ENCODE measurements at places on chromosomes 6 and 20.

DNA sequence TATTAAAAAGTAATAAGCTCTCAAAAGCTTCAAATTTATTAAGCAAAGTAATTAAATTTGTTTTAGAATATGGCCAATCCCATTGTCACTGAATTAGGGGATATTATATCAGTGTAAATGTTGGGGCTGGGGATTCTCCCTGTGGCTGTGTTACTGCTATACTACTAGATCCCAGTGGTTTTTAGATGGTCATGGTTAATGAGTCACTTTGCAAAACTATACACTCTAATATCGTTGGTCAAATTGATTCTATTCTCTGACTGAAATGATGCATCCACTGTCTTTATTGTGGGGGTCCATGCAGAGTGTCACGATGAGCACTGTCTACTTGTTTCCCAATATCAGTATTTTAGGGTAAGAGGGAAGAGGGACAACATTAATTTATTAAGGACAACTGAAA lies 336.9 kb upstream of the PREP start:
- no peak for DNase-seq

GRCh38 chr6:161273752-161274487 lies at the start of gene AGPAT4:
Gene AGPAT4, minus strand, starts transcription at chr6:161274061. Its CDS starts 41,848 bp downstream, at chr6:161232213.
- DNase-seq = peak; percentile 59

DNA sequence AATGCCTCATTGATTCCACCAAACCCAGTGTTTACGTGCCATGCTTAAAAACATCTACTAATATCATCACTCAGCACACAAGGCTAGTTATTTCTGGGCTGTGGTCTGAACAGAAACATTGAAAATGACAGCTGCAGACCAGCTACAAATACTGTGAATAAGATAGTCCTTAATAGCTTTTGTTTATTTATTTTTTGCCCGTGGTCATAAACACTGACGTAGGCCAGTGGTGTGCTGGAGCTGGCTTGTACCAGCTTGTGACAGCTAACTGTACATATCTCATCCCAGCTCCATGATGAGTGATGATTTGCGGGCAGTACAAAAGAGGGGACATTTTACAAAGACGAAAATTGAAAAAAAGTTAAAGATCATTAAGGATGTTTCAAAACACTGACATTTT lies 1057.0 kb downstream of the EPHA7 start:
- DNase-seq = no peak

DNA sequence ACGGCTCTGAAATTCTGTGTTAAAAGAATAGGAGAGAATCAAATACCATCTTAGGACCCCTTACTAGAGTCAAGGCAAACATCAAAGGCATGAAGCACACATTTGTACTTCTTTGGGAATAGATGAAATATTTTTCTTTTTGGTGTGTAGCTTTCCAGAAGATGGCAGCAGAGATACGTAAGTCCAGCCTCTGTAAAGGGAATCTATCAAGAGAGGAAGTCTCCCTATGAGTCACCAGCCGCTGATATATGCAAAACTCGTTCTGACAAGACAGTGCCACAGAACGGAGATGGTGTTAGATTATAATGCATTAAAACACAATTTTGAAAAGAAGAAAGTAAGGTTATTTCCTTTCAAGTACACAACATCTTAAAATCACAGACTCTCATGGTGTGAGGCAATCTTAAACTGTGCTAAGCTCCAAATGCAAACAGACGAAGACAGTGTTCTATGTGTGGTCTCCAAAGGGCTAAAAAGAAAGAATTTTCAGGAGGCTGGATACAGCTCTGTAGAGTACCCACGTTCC lies 120.0 kb upstream of the AGPAT4 start:
- DNase-seq = peak; percentile 61

- DNase-seq = no peak
Measured at GRCh38 chr6:81895511-81896185, 143.2 kb upstream of the TENT5A start.

- DNase-seq = no peak
Measured at GRCh38 chr6:16488813-16489212, 250.4 kb downstream of the GMPR start.

DNA sequence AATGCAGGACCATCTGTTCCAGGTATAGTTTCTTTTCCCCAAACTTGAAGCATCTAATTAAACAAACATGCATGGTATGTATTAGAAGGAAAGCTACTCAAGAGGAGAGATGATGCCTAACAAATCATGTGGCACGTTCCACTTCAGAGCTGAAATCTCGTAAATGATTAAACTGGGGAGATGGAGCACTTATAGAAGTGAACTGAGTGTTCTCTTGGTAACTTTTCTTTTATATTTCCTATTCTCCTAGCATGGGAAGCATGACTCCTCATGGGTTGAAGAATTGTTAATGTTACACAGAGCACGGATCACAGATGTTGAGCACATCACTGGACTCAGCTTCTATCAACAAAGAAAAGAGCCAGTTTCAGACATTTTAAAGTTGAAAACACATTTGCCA lies 61.1 kb downstream of the CCN2 start:
- DNase-seq = no peak

GRCh38 chr6:37036146-37036545 lies 30.7 kb downstream of the FGD2 start:
- DNase-seq = no peak

- no peak for DNase-seq
Measured at GRCh38 chr20:21303872-21304586, 898 bp downstream of the XRN2 start.

DNA sequence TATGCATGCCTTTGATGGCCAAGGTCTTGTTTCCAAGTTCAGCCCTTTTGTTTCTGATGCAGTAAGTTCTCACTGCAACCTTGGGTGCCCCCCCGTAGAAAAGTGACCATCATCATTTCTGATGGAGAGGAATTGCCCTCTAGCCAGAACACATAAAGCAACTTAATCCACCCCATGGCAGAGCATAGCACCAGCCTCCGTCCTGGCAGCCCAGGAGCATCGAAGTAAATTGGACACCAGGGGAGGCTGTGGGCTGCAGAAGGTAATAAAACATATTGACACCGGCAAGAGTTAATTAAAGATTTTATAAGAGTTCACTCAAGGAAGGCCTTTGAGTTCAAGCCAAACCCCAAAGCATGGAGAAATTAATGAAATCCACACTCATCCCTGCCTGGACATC lies 39.2 kb upstream of the CST7 start:
- DNase-seq = no peak

DNA sequence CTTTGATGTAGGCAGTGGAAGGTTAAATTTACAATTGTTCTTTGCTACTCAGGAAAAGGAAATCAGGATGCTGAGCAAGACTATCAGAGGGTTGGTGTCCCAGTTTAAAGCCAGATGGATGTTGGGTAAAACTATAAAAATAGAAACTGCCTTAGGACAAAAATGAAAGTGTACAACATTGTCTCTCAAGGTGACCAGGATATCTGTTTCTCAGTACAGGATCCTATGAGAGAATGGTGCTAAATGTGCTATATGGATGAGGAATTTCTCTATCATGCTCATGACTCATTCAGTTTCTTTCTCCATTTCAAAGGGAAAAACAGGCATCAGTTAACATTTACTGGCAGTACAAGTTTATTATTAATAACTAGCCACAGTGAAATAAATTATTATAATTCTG lies 534.2 kb upstream of the GJE1 start:
- no peak for DNase-seq

- no peak for DNase-seq
Measured at GRCh38 chr20:62050166-62051120, 15.2 kb downstream of the TAF4 start.

DNA sequence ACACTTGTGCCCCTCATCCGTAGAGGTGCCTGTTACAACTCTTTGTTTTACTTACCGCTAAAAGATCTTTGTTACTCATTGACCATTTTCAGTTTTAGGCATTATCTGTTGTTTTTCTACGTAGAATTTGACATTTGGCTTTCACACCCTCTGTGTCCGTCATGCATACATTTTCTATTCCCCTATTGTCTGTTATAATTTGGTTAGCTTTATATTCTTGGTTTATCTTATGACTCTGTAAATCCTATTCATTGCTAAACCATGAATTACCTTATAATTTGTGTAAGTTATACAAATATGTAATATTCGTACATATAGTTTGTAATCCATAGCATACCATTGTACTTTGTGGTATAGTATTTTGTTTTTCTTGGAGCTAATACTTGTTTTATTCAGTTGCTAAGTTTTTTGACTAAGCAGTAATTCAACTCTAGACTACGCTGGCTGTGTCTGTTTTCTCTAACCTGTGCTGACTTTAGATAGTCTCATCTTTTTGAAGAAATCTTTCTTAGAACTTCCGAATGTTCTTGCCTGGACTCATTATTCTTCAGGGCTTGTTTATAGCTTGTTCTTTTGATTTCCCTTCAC lies 21.8 kb downstream of the CDC5L start:
- DNase-seq = no peak

- DNase-seq = no peak
Measured at GRCh38 chr20:23923311-23923710, 43.8 kb upstream of the CST5 start.

DNA sequence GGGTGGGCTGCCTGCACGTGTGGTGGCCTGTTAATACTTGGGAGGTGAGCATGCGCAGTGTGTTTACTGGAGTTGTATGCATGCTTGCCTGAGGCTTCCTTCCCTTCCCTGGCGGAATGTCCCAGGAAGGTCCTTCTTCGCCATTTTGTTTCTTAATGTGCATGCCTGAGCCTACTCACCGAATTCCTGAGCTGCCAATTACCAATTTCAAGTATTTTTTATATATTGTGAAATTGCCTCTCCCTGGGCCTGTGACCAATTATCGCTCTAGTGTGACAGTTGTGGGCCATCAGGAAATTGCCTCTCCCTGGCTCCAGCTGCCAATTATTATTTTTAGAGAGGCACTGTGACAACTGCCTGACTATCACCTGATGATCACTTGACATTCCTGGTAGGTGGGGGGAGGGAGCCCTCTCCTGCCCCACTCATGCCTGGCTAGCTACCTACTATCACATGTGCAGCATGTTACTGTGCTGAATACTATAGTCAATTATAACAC lies 70.0 kb downstream of the FAM50B start:
- DNase-seq = no peak

GRCh38 chr6:17484201-17484849 lies 90.9 kb downstream of the CAP2 start:
- DNase-seq = no peak

- no peak for DNase-seq
Measured at GRCh38 chr6:114119056-114119455, 148.1 kb upstream of the HDAC2 start.

DNA sequence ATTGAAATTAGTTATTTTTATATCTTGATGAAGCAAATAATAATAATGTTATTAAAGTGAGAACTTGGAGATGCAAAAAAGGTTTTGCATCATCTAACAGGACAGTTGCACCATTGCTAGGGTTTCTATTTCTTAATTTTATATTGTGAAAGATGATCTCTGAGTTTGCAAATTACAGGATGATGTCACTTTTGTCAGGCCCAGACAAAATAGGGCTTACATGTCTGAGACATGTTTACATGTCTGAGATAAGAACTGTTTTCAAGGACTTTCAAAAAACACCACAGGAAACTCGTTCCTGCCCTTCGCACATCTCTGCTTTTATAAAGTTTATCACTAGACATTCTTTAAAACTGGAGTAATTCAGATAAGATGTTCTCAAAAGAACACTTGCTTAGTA lies 1075.8 kb upstream of the MANEA start:
- DNase-seq = no peak

DNA sequence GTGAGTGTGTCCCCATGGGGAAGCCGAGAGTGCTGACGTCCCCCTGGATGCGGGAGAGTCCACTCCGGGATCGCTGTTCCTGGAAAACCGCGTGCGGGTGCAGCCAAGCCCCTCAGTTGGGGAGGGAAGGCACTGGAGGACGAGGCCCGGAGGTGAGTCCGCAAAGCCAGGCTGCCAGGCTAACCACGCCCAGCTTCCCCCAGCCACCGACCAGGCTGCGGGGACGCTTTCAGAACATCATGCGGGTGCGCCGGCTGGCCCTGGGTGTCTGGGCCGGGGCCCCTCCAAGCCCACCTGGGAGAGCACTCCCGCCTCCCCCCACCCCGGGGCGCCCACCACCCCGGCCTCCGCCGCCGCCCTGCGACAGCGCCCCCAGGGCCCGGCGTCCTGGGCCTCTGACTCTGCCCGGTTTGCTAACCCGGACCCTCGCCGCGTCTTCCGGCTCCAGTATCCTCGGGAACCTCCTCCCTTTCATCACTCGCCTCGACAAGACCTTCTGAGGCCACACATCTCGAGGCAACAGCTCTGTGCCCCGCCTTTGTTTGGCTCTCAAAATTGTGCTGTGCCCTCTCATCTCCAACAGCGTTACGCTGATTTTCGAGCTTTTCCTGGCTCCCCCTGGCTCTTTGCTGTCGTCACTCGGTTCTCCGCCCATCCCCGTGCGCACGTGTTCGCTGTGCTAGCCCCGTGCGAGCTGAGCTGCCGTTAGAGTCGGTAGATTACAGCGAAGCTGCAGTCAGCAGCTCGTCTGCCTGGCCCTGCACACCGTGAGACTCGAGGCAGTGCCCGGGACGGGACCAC lies 47.1 kb upstream of the ENTPD6 start:
- peak; percentile 69 for DNase-seq

DNA sequence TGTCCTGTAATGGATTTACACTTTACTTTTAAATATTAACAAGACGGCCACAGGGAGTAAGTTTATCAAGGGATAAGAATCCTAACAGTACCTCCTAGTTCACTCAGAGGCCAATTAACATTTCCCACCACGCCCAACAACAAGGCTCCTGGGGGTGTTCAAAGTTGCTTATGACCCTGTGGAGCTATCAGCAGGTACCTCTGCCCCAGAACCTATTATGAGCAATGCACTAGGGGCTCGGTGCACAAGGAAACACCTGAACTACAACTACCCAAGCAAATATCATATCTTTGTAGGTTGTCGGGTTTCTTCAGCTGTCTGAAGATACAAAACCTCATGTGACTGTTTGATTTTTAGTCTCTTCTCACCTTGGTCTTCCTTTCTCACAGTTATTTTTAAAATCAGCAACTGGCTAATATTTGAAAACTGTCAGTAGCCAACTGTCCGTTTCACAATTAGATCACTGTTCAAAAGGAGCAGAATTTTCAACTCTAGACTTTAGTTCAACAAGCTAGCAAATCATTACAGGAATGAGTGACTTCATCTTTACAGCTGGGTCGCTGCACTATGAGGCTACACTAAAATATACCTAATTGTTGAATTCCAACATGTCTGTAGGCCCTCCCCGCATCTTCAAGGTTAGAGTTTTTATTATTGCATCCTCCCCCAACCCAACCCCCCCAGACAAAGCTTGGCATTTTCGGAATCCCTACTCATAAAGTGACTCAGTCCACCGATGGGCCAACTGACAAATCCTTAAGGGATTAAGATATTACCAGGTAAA lies 38.1 kb downstream of the B4GALT5 start:
- DNase-seq = no peak

GRCh38 chr6:131597446-131597845 lies 24.4 kb downstream of the ARG1 start:
- DNase-seq = no peak
